ENCODE measurements at places on chromosomes 1 and 21.

GRCh38 chr21:39022863-39023693, 160.2 kb downstream of the PSMG1 start:
- DNase-seq: peak; percentile 56

- no peak for DNase-seq
These were observed 74.2 kb downstream of the TOMM20 start for GRCh38 chr1:235054466-235054865.

- DNase-seq: no peak
These were observed 30.8 kb downstream of the RPL5 start for GRCh38 chr1:92862605-92863004.

GRCh38 chr1:53367503-53368313, 39.8 kb upstream of the LRP8 start:
- DNase-seq: no peak

DNA sequence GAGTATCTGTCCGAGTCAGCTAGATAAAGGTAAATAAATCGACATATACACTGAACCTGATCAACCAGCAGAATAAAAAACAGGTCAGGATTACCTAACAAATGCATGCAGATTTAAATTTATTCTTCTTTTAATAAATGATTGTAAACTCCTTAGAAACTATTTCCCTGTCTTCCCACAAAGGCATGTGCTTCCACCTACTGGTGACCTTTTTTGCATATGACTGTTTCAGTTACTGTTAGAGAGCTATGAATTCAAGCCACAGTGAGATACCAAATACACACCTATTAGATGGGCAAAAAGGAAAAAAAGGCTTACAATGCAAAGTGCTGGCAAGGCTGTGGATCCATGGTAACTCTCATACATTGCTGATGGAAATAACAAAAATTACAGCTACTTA, 957.4 kb upstream of the NCAM2 start:
- peak; percentile 1 for DNase-seq

- DNase-seq: no peak
These were observed 134.5 kb downstream of the ATP5PO start for GRCh38 chr21:33781121-33781520.

GRCh38 chr1:21537932-21538630, 28.9 kb downstream of the ALPL start:
- peak; percentile 35 for DNase-seq

DNA sequence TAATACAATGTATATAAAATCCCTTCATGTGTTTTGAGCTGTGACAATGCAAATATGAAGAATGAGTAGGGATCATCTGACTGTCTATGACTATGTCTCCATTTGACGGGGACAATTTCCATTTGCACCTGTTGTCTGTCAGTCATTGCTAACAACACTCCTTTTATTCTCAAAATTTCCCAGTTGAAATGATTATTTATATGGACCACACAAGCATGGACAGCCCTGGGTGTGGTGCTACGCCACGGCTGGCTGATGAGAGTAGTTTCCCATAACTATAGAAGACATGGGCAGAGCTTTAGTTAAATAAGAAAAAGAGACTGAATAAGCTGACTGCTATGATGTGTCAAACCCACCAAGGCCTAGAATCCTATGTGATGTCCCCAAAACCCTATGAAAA, 135.8 kb downstream of the MAP3K21 start:
- no peak for DNase-seq

- no peak for DNase-seq
These were observed 26.2 kb downstream of the SLC44A3 start for GRCh38 chr1:94846308-94846707.

GRCh38 chr1:207603777-207604176, 41.2 kb upstream of the CR1L start:
- peak; percentile 35 for DNase-seq

- peak; percentile 68 for DNase-seq
These were observed 486.9 kb upstream of the USP24 start for GRCh38 chr1:55702064-55702463.

GRCh38 chr1:160148121-160148520, 3.3 kb upstream of the ATP1A4 start:
- DNase-seq: no peak

DNA sequence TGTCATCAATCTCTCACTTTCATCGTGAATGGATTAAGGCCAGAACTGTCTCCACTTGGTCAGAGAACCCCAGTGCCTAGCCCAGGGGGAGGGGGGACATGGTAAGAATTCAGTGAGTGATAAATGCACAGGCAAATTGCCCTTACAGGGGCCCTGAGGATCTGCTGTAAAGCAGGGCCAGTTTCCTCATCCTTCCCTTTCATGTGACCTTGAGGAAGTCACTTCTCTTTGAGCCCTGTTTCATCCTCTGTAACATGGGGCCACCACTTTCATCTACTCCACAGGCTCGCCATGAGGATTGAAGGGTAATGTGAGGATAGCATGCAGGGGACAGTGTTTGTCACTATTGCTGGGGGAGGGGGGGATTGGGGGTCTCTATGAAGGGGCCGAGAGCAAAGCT, 28.1 kb upstream of the C1QA start:
- DNase-seq: no peak

GRCh38 chr1:7581754-7582459, 189.2 kb upstream of the VAMP3 start:
- DNase-seq: peak; percentile 4

DNA sequence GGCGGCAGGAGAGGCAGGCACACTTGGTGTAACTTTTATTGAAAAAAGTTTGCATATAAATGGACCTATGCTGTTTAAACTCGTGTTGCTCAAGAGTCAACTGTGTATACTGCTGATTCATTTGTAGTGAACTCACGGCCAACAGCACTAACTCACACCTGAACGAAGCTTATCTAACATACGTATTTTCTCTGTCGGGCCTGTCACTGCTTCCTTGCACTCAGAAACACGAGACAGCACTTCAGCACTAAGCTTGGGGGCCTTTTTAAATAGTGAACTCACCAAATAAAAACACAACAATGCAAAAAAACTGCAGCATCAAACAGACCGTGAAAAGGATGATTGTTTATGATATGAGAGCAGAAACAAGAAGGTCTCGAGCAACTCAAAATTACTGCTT, 58.9 kb upstream of the NEK2 start:
- DNase-seq: no peak

DNA sequence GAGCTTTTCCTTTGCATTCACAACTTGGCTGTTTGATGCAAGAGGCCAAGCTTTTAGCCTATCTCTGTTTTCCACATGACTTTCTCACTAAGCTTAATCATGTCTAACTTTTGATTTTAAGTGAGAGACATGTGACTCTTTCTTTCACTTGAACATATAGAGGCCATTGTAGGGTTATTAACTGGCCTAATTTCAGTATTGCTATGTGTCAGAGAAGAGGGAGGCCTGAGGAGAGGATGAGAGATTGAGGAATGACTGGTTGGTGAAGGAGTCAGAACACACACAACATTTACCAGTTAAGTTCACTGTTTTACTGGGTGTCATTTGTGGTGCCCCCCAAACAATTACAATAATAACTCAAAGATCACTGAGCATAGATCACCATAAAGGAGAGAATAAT, 193.5 kb downstream of the CYYR1 start:
- DNase-seq: no peak

GRCh38 chr1:6962478-6962995, 177.3 kb downstream of the CAMTA1 start:
- DNase-seq: no peak

- DNase-seq: peak; percentile 64
These were observed 29.7 kb downstream of the SERTAD4 start for GRCh38 chr1:210262167-210262896.

- DNase-seq: no peak
These were observed 6.0 kb downstream of the FTCD start for GRCh38 chr21:46149205-46149901.

DNA sequence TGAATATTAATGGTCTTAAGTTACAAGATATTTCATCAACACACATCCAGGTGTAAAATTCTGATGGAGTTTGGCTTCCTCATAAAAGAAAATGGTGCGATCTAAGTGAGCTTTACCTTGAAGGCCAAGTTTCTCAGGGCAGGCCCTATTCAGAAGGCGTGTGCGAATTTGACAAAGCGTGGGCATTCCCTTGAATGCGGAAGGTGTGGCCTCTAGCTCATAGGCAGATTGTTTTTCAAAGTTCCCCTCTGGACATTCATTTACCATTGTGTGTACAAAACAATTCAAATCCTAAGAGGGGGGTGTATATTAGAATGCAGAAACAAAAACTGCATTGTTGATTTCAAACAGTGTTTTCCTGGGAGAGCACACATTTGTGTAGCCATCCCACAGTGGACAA, 411.9 kb upstream of the PKN2 start:
- no peak for DNase-seq

- DNase-seq: no peak
These were observed 64.6 kb downstream of the GRIK1 start for GRCh38 chr21:29875036-29875716.

DNA sequence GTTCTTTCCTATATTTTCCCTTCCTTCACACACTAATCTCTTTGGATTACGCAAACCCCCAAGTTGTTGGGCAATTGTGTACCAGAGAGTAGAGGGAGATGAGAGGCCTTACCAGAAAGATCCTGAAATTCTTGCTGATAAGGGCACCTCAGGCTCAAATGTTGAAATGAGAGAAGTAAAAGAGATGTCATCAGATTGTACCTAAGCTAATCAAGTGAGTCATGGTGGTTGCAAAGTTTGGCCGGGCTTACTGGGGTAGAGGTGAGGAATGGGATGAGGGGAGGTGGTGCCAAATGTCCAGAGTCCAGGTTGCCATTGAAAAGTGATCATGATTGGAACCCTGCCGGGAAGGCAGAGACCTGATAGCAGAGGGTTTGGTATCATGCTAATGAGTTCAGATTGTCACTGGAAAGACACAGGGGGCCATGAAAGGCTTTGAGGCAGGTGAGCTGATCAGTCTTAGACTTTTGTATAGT, 43.1 kb downstream of the OPTC start:
- peak; percentile 90 for DNase-seq

DNA sequence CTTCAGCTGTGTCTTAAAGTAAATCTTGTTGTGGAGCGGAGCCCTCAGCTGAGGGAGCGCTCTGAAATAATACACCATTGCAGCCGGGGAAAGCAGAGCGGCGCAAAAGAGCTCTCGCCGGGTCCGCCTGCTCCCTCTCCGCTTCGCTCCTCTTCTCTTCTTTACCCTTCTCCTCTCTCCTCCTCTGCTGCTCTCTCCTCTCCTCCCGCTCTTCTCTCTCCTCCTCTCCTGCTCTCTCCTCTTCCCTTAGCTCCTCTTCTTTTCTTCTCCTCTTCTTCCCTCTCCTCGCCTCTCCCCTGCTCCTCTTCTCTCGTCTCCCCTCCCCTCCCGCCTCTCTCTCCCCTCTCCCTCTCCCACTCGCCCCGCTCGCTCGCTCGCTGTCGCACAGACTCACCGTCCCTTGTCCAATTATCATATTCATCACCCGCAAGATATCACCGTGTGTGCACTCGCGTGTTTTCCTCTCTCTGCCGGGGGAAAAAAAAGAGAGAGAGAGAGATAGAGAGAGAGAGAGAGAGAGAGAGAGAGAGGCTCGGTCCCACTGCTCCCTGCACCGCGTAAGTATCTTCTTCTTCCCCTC, at the start of gene PROX1:
Gene PROX1, plus strand, starts transcription at position 47 of the 580 bp plus-strand sequence. CDS start 8,563 bp downstream, outside the sequence.
- peak; percentile 42 for DNase-seq

DNA sequence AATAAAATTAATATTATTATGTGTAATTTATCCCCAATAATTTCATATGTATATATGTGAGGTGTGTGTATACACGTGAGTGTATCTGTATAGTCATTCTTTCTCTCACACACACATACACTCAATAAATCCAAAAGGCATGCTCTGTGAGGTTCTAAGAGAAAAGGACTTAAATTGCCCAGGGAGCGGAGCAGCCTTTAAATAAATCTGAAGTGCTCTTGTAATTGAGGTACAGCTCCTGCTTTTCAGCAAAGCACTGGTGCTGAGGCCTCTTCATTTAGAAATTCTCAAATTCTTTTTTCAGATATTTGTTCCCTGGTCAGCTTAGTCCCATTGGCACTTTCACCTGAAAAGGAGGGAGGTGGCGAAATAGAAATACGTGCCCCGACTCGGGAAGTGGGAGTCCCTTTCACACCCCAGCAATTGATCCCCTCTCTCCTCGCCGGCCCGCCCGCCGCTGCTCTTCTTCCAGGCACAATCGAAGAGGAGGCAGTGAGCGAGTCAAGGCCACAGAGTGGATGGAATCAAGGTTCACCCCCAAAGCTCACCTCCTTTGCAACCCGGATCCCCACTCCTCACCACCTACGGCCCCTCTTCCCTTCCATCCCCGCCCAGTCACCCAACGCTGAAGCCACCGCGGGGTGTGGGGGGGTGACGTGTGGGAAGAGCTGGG, 944 bp downstream of the PLPPR5 start:
- DNase-seq: no peak

- DNase-seq: no peak
These were observed 13.6 kb upstream of the PRDM15 start for GRCh38 chr21:41892726-41893125.

GRCh38 chr21:44858291-44858690, 15.2 kb downstream of the PTTG1IP start:
- no peak for DNase-seq

GRCh38 chr1:184825571-184825970, 70.9 kb upstream of the EDEM3 start:
- no peak for DNase-seq

- DNase-seq: peak; percentile 38
These were observed 872 bp upstream of the PPP2R5A start for GRCh38 chr1:212284332-212284743.

DNA sequence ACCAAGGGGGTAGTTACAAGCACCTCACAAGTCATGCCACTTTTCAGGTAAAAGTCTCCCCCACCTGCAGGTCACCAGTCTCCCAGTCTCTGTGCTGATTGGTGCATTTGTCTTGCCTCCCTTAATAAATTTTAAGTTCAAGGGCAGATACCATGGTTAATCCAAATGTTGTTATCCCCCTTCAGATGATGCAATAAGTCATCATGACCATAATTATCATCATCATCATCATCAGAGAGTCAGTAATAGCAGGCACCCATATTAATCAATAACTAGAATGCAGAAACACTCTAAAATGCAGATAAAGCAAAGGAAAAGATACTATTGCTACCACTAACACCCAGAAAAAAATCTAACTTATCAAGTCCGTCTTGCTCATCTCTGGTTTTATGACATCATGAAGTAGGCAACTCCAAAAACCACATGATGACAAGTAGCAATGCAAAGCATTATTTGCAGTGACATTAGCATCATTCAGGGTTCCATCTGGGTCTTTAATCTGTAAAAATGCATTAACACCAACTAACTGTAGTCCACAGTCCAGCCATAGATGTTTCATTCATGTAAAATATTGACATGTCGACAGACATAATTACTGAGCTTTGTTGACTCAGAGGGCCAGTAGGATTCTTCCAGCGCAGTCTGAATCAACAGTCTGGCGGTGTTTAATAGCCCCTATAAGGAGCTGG, 492.0 kb upstream of the RUNX1 start:
- DNase-seq: no peak

All from cardiac fibroblast (primary cell).